Retina (tissue), 1 donor: ENCODE measurements at places on chromosomes 2 and 18.

DNA sequence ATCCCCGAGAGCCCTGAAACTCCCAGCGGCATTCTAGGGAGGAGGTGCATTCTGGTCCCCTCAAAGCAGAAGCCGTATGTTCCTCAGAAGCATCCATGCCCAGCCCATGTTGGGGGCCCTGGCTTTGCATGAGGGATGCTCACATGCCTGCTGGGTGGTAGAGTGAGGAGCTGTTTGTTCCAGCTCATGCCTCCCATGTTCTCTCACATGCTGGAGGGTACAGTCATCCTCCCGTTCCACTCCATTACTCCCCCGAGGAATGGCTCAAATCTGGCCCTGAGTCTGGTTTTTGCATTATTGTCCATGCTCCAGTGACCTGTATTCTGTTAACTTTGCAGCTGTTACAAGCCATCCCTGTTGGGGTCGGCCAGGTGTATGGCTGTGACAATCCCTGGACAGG is 24.1 kb downstream of the SLC14A2 start:
- no peak for DNase-seq

GRCh38 chr2:75600461-75601011 is 39.8 kb upstream of the EVA1A start:
- no peak for DNase-seq

- DNase-seq: no peak
Measured at GRCh38 chr18:62543021-62543420, 20.2 kb downstream of the ZCCHC2 start.

DNA sequence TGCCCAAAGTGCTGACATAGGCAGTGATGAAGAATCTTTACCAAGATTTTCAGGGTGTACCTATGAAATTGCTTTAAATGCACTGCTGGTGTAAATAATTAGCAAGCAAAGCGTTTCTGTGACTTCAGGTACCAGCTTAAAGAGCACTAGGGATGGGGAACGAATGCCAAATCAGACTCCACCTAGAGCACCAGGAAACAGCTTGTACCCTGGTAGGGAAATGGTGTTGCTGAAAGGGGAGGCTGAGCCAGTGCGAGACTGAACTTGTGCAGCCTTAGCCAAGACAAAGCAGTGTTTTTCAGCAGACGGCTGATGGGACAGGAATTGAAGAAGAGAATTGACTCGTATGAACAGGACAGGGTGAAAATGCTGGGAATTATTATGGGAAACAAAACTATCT is 65.6 kb downstream of the TWSG1 start:
- DNase-seq: no peak

DNA sequence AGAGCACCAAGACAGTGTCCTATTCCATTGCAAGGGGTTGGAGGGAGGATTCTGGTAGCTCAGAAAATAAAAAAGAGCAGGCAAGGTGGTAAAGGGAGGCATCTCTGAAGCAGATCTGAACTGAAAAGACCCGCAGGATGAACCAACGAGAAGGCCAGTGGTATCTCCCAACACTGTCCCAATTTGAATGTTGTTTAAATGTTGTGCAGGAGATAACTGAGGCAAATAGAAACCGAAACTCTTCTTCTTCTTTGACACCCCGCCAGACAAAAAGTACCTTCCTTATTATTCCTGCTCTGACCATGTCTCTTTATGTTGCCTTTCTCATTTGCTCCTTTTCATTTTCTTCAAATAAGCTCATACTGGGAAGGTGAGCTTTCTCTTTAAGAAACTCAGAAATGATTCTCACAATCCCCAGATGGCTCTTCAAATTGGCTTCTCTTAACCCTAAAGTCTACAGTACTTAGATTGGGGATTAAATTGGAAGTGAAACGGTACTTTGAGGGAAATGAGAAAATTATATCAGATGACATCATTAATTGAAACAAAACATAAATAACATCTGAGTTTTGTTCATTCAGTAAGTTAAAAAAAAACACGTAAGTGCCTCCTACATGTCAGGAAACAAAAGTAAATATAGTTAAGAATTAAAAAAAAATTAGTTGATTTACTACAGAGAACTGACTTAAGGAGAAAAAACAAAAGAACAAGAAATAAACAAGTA is 143.6 kb downstream of the WDPCP start:
- no peak for DNase-seq

DNA sequence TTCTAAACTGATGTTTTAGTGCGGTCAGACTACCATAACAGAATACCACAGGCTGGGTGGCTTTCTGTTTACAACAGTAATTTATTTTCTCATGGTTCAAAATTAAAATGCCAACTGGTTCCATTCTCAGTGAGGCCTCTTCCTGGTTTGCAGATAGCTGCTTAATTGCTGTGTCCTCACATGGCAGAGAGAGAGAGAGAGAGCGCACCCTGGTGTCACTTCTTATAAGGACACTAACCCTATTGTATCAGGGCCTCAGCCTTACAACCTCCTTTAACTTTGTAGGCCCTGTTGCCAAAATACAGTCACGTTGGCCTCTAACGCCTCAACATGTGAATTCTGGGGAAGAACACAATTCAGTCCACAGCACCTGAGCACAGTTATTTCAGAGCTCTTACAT is 37.5 kb upstream of the ZNF385B start:
- no peak for DNase-seq

DNA sequence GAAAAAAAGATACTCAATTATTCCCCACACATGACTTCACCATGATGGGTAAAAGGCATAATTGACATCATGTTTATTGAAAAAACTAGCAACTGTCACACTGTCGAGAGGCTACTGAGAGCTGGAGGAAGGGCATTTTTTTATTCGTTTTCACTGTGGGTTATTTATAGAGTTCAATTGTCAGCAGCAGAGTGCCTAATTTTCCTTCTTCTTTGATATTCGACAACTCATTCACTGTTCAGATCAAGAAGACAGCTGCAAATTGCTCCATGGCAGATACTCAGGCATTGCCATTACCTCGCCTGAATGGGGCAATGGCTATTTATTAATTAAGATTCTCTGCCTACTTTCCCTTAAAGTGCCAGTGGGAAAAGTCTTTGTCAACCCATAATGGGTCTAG is 197.5 kb upstream of the NRP2 start:
- peak; percentile 35 for DNase-seq

DNA sequence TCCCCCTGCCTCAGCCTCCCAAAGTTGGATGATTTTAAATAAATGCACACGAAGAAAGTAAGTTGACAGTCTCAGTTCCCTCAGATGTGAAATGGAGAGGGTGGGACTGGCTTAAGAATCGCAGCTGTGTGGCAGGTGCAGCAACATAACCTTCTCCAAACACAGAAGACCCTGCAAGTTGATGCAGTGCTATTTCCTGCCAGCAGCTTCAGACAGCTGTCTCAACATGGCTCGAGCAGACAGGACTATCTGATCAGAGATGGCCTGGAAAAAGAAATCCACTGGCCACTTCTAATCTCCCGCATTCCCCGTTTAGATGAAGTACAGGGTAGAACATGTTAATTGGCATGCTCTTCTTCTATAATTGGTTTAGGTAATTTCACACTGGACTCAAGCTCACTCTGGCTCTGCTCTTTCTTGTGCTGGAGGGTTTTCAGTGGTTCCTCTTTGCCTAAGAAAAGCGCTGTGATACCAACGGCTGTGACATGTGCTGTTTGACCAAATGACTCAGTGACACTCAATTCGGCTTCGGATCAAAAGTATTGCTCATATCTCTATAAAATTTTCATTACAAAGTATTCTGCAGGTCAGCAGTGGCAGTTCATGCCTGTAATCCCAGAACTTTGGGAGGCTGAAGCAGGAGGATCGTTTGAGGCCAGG is 40.2 kb downstream of the MYOM1 start:
- DNase-seq: no peak

- DNase-seq: no peak
Measured at GRCh38 chr18:51082571-51083267, 52.7 kb downstream of the SMAD4 start.

DNA sequence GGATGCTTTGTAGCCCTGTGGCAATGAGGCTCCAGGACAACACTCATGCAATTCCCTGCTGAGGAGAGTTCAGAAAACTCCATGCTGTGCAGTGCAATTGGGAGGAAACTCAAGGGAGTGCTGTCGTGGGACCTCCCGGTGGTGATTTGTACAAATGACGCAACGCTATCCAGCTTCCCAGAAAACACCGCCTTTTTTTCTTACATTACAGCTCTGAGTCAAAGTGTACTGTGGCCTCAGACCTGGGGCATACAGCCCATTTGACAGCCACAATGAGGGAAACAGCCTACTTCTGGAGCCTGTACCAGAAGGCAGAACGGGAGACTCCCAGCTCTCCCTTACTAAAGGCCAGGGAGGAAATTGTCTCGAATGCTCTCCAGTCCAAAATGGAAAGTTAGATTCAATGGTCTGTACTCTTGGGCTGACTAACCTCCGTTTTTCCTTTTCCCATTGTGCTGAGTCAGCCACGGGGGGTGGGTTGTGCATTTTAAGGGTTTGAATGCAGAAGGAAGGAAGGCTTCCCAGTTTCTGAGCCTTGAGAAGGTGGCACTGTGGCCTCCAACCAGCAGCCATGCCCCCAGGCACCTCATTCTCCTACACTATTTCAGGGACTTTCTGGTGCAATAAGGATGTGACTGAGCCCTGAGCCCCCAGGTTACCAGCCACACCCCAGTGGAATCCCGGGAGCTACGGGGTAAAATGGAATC is 16.4 kb upstream of the CYP1B1 start:
- DNase-seq: no peak

GRCh38 chr18:56542476-56542875 is 95.9 kb downstream of the TXNL1 start:
- no peak for DNase-seq

DNA sequence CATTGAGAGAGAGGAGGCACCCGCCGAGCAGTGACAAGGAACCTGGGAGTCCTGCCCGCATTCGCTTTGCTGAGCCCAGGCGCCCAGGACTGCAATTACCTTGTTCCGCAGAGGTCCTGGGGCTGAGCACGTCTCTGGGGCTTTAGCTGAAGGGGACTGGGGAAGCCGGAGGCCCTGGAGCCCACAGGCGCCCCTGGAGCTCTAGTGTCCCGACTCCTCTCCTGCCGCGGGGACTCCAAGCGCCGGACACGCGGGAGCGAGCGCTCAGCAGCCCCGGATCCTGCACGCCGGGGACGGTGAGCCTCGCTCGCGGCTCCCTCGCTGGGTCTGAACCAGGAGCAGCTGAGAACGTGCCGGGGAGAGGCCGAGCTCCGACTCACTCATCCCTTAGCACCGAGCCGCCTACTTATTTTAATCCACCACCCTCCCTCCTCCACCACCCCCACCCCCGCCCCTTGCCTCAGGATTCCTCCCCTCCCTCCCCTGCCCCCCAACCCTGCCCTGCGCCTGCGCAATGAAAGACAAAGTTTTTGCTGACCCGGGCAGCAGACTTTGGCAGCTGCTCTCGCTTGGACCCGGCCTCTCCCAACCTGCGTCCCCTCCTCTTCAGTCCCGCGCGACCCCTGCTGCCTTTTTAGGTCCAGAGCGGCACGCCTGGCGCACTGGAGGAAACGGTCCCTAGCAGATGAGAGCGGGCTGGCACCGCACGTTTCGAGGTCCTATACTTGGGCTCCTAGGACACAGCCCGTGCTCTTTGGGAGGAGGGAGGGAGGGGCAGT is at the start of gene OSR1:
Gene OSR1, minus strand, starts transcription at position 382 of the 779 bp plus-strand sequence. CDS start 4,818 bp downstream, outside the sequence.
- peak; percentile 73 for DNase-seq

DNA sequence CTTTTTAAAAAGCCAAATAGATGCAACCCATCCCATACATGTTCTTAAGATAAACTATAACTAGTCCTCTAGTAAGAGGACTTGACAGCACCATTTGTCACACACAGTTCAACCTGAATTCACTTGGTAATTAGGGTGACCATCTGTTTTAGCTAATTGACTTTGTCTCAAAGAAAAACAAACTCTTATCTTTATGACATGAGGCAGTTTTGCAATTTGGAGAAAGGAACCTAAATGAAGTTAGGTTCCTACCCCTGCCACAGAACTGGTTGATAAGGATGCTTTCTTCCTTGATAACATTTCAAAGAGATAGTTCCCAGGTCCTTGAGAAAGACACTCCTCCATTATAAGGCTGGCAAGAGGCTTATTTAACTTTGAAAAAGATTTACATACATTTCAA is 57.4 kb upstream of the LRRTM1 start:
- DNase-seq: no peak

DNA sequence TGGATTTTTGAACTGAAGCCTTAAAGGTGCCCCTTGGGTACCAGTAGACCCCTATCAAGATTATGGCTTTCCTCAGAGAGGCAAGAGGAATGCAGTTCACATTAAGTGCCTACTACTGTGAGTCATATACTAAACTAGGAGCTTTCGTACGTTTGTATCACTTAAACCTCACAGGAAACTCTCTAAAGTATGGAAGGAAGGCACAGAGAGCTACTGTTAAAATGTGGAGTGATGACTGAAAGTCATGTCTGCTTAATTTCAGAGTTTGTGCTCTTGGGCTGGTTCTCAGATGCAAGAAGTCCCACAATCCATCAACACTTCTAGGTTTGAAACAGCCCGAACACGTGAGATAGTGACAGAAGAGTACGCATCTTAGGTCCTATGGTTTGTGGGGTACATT is 4.7 kb downstream of the PLCL1 start:
- no peak for DNase-seq

- no peak for DNase-seq
Measured at GRCh38 chr2:189338115-189338514, 103.2 kb upstream of the WDR75 start.

DNA sequence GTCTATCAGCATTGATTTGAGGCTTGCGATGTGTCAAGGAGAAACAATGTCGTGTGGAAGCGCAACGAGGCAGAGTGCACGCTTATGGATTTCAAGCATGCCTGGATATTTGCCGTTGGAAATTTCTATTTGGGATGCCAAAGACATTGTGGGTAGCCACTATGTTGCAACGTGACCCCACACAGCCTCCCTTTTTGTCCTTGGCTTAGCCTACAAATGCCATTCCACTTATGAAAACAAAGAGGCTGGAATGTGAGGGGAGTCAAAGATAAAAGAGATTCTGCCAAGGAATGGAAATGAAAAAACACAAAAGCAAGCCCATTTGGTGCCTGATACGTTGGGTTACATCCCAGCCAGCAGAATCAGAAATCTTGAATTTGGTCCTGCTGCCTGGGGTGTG is 721.2 kb downstream of the GALR1 start:
- DNase-seq: peak; percentile 16

GRCh38 chr2:8441986-8442385 is 239.9 kb upstream of the ID2 start:
- no peak for DNase-seq

GRCh38 chr2:130920415-130921163 is 83.9 kb downstream of the ARHGEF4 start:
- DNase-seq: peak; percentile 79

GRCh38 chr2:106847366-106847765 is 38.6 kb downstream of the ST6GAL2 start:
- DNase-seq: no peak
